ENCODE measurements at places on chromosomes 3 and 15.

GRCh38 chr3:159916052-159916451 lies 72.6 kb upstream of the IL12A start:
- DNase-seq: no peak

- no peak for DNase-seq
These were observed 34.1 kb downstream of the EOMES start for GRCh38 chr3:27688053-27688452.

- DNase-seq: no peak
These were observed 192.4 kb downstream of the ABHD5 start for GRCh38 chr3:43882976-43883680.

- no peak for DNase-seq
These were observed 18.5 kb downstream of the TTC23 start for GRCh38 chr15:99230867-99231266.

- DNase-seq: no peak
These were observed 40.1 kb downstream of the RPN1 start for GRCh38 chr3:128610451-128611070.

- no peak for DNase-seq
These were observed 353.6 kb downstream of the ULK4 start for GRCh38 chr3:41608347-41608746.

- no peak for DNase-seq
These were observed 29.0 kb downstream of the VIPR1 start for GRCh38 chr3:42531470-42531869.

Measured in head of caudate nucleus (tissue), 42 donors.